CD4-positive, alpha-beta memory T cell (primary cell): ENCODE measurements at places on chromosomes 1 and 21.
A peak's percentile ranks its signal among the peaks of the same experiment; 100 is the strongest.

DNA sequence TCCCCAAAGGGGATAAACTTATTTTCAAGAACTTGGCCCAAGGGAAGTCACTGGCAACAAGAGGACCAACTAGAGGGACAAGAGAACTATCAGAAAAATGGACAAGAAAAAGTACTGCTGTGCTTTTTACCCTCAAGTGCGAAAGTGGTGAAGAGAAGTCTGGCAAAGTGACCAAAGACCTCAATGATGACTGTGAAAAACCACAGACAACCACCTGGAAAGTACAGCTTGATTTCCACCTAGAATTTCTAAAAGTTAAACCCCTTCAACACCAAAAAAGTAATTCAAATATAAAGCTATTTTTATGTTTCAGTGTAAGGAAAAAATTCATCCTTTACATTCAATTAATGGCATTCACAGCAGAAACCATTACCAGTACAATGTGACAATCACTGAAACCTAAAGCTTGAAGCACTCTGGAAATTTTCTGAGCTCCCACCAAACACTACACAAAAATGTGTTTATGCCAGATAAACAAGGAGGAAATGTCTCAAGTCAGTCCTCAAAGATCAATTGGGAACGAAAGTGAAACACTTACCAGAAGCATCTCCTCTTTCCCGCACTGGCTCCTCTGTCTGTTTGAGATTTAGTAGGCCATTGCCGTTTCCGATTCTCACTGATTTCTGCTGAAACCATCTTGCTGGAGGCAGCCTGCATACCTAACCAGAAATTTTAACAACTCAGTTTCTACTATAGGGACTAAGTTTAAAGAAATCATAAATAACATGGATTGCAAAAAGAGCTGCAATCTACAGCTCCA is 8.3 kb downstream of the SDE2 start:
- DNase-seq: no peak

GRCh38 chr1:76239470-76239918 is 164.9 kb downstream of the ST6GALNAC3 start:
- no peak for DNase-seq

GRCh38 chr1:117967881-117968280 is 38.3 kb downstream of the WDR3 start:
- no peak for DNase-seq

- no peak for DNase-seq
Measured at GRCh38 chr21:26761174-26761915, 83.9 kb downstream of the ADAMTS1 start.

- DNase-seq: no peak
Measured at GRCh38 chr21:34688715-34689114, 19.9 kb downstream of the CLIC6 start.

DNA sequence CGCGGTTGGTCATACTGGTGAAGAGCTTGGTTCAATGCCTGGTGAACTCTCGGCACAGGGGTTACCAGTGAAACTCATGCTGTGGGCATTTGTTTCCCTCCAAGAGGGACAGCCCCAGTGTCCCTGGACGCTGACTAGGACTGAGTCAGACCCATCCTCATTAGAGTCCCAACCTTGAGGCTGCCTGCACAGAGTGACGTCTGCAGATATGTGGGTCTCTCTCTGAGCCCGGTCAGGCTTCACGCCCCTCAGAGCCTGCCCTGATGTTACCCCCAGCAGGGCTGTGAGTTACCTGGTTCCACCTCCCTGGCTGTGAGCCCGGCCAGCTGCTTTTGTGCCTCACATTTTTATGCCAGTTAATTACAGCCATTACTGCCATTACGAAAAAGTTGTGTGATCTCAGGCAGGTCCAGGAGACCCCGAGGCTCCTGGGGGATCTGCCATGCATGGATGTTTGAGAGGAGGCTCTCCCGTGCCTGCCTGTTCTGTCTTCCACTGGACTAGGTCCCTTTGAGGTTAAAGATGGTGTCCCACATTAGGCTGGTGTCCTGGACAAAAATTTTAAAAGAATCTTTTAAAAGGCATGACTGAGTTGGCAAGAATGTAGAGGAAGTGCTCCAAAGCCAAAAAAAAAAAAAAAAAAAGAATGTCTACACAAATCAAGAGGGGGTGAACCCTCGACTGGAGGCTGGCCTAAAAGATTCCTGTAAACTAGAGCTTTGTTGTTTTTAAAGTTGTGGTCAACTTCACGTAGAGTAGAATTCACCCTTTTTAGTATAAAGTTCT is 36.6 kb upstream of the PADI1 start:
- DNase-seq: no peak

GRCh38 chr1:66779475-66780078 is 21.5 kb downstream of the INSL5 start:
- no peak for DNase-seq

DNA sequence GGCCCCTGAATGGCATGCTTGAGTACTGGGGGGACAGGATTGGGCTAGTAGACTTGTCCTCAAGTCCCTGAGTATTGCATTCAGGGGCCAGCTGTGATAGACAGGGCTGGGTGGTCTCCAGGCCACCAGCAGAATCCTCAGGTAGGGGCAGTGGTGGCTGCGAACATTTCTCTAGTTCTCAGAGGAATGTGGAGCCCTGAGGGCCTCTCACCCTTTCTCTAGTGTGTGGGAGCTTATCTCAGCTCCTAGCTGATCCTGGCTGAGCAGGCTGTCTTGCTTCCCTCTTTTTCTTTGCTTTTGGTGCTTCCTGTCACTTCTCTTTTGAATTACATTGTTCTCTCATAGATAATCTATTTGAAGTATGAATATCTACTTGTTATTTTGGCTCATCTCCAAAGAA is 30.0 kb upstream of the PM20D1 start:
- no peak for DNase-seq

DNA sequence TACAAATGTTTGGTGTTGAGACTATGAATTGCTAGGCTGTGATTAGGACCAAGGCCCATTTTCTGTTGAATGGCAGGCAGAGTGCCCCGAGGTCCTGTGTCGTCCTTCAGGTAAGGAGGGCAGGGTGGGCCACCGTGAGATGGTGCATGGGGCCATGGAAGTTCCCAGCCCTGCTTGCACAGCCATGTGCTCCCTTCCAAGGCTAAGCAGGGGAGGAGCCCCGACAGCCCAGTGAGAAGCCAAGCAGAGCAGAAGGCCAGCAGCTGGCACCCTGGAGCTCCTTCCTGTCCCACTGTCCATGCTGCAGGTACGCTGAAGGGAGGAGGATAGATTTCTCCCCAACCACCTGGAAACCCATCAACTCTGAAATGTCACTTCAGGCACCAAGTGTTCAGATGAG is 8.2 kb upstream of the NUAK2 start:
- DNase-seq: no peak

DNA sequence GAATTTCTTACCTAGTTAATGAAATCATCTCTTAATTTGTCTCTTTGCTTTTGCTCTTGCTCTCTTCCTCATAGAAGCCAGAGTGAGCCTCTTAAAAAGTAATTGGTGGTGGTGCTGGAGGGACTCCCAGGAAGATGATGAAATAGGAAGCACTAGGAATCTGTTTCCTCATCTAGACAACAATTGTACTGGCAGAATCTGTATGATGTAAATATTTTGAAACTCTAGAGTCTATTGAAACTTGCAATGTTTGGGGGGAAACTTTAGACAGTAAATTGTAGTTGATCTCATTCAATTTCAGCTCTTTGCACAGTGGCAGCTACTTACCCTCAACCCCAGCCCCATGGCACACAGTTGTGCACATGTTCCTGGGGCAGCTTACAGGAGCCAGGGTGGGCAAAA is 10.6 kb downstream of the RGSL1 start:
- DNase-seq: no peak

DNA sequence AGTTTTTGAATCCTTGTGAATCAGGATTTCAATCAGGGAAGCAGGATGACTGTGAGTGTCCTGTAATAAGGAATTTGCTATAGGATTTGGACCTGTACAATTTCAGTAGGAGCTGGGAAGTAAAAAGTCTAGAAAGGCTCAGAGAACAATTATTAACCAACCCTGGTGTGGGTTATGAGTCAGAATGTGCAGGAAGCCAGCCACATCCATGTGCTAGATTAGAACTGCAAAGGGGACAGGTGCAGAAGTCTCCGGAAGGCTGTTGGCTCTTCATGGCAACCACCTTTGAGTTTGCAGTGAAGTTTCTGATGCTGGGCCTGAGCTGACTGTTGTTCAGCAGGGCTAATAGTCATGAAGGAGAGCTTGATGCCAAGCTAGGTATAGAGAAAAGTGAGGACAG is 70.7 kb downstream of the SPATA46 start:
- no peak for DNase-seq

- no peak for DNase-seq
Measured at GRCh38 chr1:38481871-38482826, 377.4 kb downstream of the RRAGC start.

- DNase-seq: no peak
Measured at GRCh38 chr1:183783767-183784637, 20.9 kb upstream of the RGL1 start.

DNA sequence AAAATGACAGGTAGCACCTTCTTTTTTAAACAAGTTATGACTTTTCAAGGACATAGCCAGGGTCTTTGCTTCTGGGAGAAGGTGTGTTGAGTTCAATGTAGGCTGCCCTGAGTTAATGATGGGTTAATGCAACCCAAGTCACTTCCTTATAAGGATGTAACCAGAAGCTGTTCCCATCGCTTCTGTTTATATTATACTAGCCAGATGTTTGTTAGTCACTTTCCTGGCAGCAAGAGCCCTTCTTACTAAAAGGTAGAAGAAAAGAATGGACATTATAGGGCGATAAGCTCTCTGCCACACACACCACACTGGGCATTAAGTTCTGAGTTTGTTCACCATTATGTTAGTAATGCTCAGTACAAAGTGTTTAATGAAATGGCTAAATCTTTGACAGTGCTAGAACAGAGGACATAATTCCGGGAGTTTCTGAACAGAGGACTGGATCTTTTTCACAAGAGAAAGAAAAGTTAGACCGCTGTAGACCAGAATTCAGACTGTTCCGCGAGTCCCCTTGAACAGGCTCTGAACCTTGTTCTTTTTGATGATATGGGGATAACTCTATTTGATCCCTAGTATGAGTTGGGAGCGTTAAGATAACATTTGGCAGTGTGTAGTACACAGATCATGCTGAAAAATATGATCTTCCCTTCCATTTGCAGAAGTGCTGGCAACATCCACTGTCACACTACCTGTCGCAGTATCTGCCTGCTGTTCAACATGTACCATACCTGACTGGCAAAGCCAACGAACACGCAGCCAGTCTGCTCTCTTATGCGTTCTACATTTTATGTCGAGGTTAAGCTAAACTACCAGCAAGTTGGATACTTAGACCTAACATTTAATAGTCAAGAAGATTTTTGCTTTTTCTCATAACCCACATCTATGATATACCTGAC is 41.0 kb downstream of the DEGS1 start:
- no peak for DNase-seq

- DNase-seq: peak; percentile 22
Measured at GRCh38 chr1:15410223-15410883, 665 bp downstream of the EFHD2 start.

DNA sequence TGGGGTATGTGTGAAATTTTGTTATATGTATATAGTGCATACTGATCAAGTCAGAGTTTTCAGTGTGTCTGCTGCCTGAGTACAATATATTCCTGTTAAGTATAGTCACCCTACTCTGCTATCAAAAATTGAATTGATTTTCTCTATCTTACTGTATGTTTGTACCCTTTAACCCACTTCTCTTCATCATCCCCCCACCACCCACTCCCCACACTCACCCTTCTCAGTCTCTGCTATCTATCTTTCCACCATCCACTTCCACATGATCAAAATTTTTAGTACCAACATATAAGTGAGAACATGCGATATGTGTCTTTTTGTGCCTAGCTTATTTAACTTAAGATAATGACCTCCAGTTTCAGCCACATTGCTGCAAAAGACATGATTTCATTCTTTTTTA is 4.2 kb downstream of the LY9 start:
- DNase-seq: no peak

- DNase-seq: peak; percentile 24
Measured at GRCh38 chr1:32716312-32717148, 14.0 kb upstream of the SYNC start.

DNA sequence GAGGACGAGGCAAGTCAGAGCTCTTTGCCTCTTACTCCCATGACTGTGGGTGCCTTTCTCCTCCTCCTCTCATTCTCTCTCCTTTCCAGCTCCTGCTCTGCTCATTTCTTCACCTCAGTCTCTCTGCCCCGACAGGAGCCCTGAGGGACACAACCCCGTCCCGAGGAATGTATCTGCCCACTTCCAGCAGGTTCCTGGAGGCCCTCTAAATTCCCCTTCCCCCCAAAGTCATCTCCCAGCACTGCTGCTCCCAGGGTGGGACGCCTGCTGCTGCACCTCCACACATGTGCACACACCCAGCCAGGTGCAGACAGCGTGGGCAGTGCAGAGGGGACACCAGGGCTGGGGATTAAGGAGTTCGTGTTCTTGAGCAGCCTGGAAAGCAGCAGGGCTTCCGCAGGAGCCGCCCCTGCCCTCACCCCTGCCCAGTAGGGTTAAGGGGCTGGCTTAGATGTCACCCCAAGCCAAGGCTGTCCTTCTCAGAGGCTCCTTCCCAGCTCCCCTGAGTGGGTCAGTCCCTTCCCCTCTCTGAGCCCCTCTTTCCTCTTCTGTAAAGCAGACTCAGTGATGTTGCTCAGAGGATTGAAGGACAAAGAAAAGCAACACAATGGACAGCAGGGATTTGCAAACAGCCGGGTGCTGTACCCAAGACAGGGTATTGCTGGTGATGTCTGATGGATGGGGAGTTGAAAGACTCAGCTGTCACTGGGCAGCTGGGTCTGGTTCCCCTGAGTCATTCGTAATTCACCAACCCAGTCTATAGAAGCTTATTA is 346.0 kb downstream of the MATN1 start:
- no peak for DNase-seq

DNA sequence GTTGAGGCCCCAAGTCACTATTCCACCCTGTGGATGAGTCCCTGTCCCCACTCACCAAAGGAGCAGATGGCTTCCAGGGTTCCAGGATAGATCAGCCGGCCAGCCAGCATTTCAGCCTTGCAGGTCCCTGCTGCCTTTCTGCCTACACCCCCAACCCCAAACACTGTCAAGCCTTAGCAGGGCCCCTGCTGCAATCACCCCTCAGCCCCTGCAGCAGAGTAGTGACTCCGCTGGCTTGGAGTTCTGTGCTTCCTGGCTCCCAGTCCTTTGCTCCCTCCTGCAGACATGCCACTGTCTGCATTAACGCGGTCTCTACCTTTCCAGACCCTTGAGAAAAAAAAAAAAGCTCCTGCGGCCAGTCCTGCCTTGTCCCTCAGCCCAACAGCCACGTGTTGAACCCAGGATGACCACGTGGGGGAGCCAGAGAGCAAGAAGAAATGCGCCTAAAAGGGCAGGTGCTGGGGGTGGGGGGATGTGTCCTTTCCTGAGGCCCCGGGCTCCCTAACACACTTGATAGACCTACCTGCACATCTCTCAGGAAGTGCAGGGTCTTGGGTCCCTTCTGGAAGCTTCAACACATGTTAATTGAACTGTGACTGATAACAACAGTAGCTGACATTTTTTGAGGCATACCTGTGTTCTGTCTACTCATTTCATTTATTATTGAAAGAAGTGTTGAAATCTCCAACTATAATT is 37.4 kb downstream of the RASSF5 start:
- peak; percentile 76 for DNase-seq
